ENCODE measurements at places on chromosomes 2 and 18.

DNA sequence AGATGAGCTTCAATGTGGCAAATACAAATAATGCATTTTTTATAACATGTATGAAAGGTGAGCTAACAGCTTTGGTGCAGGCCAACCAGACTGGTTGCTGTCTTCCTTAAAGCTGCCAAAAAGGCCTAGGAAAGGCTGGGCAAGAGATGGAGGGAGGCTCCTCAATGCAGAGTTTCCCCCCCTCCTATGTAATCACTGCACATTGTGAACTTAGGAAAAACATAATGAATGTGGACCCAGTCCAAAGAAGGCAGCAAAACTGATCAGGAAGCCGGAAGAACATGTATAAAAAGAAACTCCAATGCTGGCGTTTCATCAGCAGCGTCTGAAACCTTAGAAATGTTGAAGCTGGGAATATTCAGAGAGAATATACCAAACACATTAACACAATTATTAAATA, 84.2 kb upstream of the LYPD6 start:
- no peak for DNase-seq

DNA sequence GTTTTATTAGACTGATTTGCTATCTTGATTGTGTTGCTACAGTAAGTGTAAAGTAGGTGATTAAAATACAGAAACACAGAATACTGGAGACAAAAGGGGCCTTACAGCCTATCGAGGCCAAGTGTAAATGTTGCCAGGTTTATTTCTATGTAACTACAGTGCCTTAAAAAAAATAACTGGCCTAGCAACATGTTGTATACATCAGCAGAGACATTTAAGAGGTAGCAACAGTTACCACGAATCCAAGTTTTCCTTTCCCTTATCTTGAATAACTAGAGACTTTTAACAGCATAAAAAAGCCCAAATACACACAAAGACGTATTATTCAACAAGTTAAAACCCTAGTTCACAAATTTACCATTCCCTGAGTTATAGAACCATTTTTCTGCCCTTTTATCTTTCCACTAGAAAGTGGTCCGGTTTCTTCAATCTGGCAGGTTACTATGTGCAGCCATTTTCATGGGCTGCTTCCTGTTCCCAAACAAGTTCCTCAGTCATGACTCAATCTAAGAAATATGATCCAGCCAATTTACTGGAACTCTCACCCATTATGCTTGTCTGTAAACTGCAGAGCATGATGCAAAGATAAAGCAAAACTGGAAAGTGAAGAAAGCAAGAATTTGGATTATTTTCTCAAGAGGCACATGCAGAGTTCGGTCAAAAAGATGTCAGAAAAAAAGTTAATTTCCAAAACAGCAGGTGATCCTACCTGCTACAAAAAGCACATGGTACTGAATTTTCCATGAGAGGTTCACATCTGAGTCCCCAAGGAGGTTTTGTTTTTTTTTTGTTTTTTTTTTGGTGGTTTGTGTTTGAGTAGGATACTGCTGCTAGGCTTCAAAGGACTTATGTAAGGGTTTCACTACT, 22.2 kb downstream of the NFE2L2 start:
- peak; percentile 70 for DNase-seq

- peak; percentile 52 for DNase-seq
Observed at GRCh38 chr18:75475228-75475627, 47.7 kb upstream of the SMIM21 start.

DNA sequence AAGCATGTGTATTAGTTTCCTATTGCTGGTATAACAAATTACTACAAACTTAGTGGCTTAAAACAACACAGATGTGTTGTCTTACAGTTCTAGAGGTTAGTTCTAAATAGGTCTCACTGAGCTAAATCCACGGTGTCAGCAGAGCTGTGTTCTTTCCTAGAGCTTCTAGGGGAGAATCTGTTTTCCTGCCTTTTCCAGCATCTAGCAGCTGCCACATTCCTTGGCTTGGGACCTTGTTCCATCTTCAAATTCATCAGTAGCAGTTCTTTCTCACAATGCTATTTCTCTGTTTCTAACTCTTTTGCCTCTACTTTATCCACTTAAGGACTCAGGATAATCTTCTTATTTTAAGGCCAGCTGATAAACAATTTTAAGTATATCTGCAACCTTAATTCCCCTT, 32.2 kb upstream of the CREB1 start:
- no peak for DNase-seq

DNA sequence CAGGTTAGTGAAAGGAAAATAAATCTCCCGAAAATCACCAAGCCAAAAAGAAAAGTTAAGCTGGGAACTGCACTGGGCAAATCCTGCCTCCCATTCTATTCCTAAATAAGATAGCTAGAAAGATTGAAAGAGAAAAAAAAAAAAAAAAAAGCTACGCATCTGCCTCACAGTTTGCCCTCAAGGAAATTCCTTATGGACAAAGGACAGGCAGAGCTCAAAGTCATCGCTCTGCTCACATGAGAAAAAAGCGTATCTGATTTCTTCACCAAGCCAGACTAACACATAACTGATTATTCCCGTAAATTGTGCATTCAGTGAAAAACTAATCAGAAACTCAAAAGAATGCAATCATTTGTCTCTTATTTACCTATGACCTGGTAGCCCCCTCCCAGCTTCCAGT, 50.0 kb downstream of the PUM2 start:
- no peak for DNase-seq

- no peak for DNase-seq
Observed at GRCh38 chr2:239858179-239858578, 167.0 kb downstream of the NDUFA10 start.

GRCh38 chr2:176137252-176137580, 7.7 kb downstream of the HOXD8 start:
- DNase-seq = no peak

GRCh38 chr18:24274837-24275236, 122.8 kb downstream of the OSBPL1A start:
- no peak for DNase-seq

- DNase-seq = no peak
Observed at GRCh38 chr2:166307326-166307725, 68.4 kb downstream of the SCN9A start.

- no peak for DNase-seq
Observed at GRCh38 chr2:9422321-9423099, 818 bp downstream of the ITGB1BP1 start.

DNA sequence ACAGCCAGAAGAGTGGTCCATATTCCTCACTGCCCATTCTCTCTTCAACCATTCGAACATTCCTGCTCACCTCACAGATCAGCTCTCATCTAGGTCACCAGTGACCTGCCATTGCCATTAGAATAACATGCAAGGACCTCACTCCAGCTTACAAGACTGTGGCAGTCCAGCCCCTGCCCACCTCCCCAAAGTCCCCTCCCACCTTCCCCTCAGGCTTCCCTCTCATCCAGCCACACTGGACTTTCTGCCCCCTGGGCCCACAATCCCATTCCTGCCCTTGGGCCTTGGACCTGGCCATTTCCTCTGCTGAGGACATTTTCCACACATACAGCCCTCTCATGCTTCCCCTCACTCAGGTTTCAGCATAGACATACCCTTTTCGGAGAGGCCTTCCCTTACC, 5.2 kb upstream of the TMEM177 start:
- DNase-seq = no peak

- no peak for DNase-seq
Observed at GRCh38 chr2:164514491-164514890, 106.8 kb downstream of the GRB14 start.

- no peak for DNase-seq
Observed at GRCh38 chr18:79825913-79826312, 28.2 kb downstream of the KCNG2 start.

- peak; percentile 3 for DNase-seq
Observed at GRCh38 chr2:138846216-138846821, 66.1 kb upstream of the NXPH2 start.

GRCh38 chr2:33510586-33510968, 34.1 kb downstream of the RASGRP3 start:
- no peak for DNase-seq

- no peak for DNase-seq
Observed at GRCh38 chr18:45164551-45164950, 450.7 kb upstream of the SLC14A2 start.

- no peak for DNase-seq
Observed at GRCh38 chr18:26656944-26657536, 108.7 kb upstream of the KCTD1 start.

- DNase-seq = no peak
Observed at GRCh38 chr2:160402501-160402900, 91.1 kb downstream of the RBMS1 start.

DNA sequence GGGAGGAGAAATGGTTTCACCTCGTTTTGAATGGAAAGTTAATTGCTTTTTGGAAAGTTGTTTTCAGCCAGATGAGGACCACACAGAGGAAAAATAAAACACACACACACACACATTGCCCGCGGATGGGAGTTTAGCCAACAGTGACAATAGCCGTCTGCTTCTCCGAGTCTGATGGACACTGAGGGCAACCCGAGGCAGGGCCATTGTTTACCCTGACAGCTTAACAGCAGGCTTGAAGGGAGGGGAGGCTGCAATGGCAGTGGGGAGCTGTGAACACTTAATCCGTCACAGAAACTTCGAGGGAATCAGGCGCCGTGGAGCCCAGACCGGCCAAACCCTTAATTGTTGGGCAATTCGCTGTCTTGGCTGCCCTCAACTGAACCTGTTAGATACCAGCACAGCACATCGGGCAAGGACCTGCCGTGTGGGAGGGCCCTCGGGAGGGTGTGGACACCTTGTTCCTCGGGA, 145.9 kb downstream of the ACKR3 start:
- no peak for DNase-seq

- no peak for DNase-seq
Observed at GRCh38 chr2:234880551-234881211, 71.1 kb upstream of the SH3BP4 start.

DNA sequence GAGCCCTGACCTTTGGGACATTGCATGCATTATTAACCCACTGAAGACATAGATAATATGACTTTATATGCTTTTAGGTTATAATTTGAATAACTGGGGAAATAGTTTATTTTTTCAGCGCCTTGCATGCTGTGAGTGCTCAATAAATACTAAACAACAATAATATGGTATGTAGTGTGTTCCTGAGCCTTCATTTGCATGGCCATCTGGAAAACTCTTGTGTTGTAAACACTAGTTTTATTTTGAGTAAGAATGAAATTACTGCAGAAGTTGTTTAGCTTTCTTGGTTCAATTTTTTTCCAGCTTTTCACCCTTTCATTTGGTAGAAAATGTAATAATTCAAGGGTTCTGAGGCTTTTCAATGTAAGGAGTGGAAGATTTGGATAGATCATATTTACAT, 189.3 kb upstream of the GALNT5 start:
- no peak for DNase-seq

GRCh38 chr2:174985614-174986013, 19.6 kb downstream of the CHN1 start:
- DNase-seq = no peak

GRCh38 chr2:118388771-118389170, 300.5 kb downstream of the INSIG2 start:
- DNase-seq = no peak

DNA sequence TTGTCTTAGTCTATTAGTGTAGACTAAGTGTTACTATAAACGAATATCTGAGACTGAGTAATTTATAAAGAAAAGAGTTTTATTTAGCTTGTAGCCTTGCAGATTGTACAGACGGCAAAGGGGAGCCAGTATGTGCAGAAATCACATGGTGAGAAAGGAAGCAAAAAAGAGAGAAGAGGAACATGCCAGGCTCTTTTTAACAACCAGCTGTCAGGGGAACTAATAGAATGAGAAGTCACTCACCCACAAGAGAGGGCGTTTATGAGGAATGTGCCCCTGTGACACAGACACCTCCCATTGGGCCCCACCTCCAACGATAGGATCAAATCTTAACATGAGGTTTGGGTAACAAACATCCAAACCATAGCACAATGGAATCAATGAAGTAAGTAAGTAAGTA, 20.6 kb upstream of the ZNF804A start:
- DNase-seq = no peak

GRCh38 chr18:12092398-12093229, 1.0 kb upstream of the ANKRD62 start:
- no peak for DNase-seq

DNA sequence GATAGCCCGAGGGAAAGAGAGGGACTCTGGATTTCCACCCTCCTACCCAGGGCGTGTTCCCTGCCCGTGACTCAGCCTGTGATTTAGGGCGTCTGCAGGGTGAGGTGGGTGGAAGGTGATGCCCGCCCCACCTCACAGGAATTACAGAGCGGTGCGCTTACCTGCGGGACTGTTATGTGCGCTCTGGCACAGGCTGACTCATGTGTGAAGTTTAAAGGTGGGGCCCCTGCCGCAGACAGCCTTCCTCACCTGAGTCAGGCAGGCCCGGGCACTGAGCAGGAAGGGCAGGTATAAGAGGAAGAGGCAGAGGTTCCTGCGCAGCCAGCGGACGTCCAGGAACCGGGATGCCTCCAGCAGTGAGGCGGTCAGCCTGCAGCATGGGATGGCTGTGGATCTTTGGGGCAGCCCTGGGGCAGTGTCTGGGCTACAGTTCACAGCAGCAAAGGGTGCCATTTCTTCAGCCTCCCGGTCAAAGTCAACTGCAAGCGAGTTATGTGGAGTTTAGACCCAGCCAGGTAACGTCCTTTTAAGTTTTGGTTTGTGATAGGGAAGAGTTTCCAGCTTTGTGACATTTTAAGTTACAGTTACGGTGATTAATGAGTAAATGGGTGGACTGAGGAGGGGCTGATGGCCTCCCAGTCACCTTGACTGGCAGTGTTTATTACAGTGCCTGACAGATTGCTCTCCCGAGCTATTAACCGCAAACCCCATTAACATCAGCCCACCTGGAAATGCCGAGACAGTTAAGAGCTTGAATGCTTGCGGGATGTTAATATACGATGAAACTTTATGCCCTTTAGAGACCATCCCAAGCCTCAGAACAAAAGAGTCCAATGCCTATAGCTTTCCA, 141.6 kb upstream of the TTC39C start:
- DNase-seq = no peak

- DNase-seq = no peak
Observed at GRCh38 chr2:241189093-241189855, 797 bp downstream of the ANO7 start.

DNA sequence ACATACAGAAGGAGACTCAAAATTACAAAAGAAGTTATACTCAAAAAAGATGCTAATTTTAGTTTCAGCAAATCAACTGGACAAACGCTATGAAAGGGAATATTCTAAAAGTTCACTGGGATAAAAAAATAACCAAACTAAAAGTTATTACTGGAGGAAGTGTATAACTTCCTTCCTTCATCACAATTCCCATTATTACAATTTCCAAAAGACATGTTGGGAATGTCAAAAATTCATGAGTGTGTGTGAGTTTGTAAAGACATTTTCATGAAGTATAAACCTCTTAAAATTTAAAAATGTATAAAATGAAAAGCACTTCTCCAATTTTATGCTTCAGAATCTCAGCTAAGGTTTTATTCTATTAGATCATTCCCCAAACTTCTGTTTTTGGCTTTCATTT, 67.8 kb downstream of the MERTK start:
- DNase-seq = no peak

GRCh38 chr2:105052773-105053172, 14.9 kb downstream of the MRPS9 start:
- no peak for DNase-seq

DNA sequence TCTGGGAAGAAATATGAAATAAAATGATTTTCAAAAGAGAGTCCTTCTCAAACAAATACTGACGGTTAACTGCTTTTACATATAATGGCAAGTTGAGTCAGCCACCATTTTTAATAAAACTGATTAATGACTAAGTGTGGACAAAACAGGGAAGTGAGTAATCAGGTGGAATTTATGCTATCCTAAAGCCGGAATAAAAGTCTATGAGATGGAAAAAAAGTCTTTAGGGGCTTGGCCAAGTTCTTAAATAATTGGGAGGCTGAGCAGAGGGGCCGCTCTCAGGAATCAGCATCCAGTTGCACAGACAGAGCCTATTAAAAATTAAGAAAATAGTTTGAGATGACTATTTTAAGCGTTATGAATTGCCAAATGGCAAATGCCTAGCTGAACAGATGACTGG, 58.6 kb upstream of the AFF3 start:
- DNase-seq = no peak
